LHCN-M2 (cell line): ENCODE measurements at places on chromosomes 13 and 19.

DNA sequence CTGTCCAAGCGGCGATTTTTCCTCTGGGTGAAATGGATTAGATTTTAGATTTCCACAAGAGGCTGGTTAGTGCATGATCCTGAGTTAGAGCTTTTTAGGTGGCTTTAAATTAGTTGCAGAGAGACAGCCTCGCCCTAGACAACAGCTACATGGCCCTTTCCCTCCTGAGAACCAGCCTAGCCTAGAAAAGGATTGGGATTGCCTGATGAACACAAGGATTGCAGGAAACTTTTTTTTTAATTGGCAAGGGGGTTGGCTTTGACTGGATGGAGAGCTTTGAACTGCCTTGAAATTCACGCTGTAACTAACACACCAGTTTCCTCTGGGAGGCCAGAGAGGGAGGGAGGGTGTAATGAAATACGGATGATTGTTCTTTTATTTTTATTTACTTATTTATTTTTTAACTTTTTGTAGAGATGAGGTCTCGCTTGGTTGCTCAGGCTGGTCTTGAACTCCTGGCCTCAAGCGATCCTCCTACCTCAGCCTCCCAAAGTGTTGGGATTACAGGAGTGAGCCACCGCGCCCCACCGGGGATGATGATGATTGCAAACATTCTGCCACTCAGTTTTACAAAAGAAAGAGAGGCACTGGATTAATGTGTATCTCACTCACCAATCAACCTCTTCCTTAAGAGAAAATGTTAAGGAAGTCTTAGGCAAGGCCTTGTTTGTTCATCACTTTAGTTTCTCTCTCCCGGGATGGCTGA lies 1.9 kb downstream of the LDLR start:
- no peak for DNase-seq

- peak; percentile 81 for DNase-seq
Observed at GRCh38 chr13:30125422-30126073, 181.8 kb downstream of the KATNAL1 start.

DNA sequence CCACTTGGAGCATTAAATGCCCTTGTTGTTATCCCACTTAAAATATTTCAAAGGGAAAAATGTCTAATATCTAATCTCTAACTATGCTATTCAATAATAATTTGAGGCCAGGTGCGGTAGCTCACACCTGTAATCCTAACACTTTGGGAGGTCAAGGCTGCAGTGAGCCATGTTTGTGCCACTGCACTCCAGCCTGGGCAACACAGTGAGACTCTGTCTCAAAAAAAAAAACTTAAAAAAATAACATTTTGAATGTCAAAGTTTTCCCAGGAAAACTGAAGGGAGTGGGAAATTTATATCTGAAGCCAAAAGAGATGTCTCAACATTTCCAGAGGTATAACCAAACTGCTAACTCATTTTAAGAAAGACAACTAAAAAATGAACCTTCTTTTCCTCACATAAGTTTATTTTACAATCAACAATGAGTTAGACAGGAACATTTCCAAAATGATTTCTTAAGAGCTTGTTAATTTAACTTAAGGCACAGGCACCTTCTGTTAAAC lies 47.9 kb downstream of the CAB39L start:
- DNase-seq = no peak

DNA sequence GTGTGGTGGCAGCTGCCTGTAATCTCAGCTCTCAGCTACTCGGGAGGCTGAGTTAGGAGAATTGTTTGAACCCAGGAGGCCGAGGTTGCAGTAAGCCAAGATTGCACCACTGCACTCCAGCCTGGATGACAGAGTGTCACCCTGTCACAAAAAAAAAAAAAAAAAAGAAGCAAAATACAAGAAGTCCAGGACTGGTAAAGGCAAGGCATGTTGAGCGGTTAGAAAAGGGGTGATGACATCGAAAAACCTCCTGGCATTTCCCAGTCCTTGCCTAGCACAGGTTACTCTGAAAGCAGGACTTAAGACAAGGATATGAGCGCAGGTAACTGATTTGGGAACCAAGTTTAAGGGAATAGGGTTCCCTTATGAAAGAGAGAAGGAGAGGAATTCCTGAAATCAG lies 2.5 kb upstream of the LILRB4 start:
- no peak for DNase-seq

GRCh38 chr13:98298599-98298998 lies 121.5 kb upstream of the RNF113B start:
- no peak for DNase-seq

- no peak for DNase-seq
Observed at GRCh38 chr13:51856027-51856736, 5.6 kb upstream of the CCDC70 start.

- DNase-seq = peak; percentile 65
Observed at GRCh38 chr13:38166116-38166515, 183.5 kb upstream of the UFM1 start.

DNA sequence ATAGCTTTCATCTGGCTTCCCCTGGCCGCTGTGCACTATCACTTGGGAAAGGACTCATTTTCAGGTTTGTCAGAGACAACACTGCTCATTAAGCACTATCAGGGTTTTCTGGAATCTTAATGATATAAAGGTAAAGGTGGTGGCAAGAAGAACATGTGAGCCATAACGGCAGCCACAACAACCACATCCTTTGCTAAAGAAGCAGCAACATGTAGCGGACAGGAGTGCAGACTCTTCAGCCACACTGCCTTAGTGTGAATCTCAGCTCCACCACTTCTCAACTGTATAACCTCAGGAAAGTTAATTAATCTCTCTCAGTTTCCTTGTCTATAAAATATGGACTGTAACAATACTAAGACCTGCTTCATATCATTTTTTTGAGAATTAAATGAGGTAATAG lies 24.1 kb upstream of the MIR17HG start:
- no peak for DNase-seq

DNA sequence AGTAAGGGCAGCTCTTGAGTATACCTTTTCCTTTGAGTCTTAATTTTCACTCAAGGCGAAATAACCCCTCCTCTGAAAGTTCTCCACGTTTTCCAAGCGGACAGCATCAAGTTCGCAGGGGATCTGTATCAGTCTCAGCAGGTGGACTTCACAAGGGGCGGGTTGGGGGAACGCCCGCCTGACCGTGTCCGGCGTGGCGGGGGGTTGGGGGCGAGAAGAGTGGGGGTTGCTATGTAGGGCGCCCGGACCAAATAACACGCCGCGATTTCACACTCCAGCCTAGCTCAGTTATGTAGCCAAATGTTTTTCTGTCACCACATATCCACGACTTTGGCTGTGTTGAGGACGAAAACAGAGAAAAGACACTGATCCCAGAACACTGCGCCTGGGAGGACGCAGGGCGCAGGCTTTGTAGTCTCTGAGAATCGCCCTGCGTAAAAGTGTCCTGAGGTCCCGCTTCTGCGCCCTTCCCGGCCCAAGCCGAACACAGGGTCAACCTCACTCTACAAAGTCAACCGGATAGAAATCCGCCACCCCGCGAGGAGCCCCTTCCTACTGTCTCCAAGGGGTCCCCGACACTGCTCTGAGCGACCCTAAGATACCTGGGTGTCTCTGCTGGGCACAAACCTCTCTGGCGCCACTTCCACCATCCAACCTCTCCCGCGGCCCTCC lies 524 bp downstream of the RUBCNL start:
- no peak for DNase-seq

GRCh38 chr13:43014162-43014561 lies 9.2 kb upstream of the DNAJC15 start:
- no peak for DNase-seq

DNA sequence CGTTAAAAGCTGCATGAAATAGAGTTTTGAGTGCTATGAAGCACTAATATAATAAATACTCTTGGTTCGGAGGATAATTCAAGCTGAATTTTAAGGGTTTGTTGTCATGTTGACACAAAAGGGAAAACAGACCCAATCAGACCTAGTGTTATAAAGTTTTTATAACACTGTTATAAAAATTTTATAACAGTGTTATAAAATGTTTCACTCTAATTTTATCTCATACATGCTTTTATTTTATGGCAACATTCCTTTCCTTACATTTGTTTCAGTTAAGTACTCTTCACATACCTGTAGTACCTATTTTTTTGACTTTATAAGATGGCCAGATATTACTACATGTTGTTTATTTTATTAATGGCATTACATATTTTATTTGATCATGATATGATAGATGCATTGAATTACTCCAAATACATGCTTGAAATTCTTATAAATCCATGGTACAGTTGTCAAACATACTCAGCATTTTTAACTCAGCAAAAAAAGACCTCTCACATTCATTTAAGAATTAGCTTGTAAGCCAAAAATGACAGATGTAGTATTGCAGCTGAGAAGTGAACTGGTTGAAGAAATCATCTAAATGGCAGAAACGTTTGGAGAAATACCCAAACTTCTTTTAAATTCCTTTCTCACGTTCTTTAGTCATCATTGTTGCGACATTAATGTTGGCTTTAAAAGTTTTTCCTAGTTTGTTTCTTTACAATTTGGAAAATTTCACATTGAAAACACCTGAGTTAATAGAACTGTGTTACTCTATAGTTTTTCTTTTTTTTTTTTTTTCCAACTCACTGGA lies 104.5 kb downstream of the PIBF1 start:
- peak; percentile 35 for DNase-seq

GRCh38 chr13:81171065-81171647 lies 830.2 kb upstream of the SPRY2 start:
- DNase-seq = peak; percentile 10

- DNase-seq = no peak
Observed at GRCh38 chr13:97019236-97019635, 25.0 kb upstream of the OXGR1 start.

DNA sequence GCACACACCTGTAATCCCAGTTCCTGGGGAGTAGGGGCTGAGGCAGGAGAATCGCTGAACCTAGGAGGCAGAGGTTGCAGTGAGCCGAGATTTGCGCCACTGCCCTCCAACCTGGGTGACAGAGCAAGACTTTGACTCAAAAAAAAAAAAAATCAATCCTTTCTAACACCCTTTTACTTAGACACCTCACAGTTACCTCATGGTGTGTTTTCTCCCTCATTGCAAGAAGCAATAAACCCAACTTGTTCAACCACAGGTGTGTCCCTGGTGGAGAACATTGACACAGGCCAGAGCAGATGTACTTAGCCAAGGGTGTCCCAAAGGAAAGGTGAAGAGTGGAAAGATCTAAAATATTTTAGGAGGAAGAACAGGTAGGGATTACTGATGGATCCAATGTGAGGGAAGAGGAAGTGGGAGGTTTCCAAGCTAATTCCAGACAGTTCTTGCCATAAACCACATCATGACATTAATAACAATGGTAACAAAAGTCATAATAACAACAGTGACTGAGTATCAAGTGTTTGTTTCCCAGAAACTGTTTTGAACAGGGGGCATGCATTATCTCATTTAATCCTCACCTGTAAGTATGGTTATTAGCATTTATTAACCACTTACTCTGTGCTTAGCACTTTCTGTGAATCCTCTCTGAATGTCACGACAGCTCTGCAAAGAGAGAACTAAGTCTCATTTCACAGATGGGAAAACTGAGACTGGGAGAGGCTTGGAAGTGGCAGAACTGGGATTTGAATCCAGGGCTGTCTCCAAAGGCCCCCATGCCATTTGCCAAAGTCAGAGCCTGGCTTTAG lies 3.1 kb upstream of the LYPD3 start:
- no peak for DNase-seq
